ENCODE measurements at places on chromosomes 2 and 18.

GRCh38 chr2:171522788-171523087 lies 464 bp downstream of the CYBRD1 start:
- peak; percentile 6 for DNase-seq

DNA sequence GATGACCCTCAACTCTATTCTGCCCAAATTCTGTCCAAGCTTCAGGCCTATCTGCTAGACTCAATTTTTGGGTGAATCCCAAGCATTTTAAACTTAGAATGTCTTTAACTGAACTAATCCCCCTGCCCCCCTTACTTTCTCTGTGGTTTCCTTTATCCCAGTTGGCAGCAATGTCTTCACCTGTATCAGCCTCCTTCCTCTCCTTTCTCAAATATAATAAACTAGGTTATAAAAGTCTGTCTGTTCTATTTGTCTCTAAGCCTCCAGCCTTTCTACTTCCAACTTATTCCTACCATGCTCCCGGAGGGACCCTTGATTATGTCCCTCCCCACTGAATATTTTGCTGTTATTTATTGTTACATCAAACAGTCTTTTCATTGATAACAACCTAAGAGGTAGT lies 375.5 kb upstream of the TRIB2 start:
- no peak for DNase-seq

GRCh38 chr2:151344906-151345305 lies 12.5 kb upstream of the TNFAIP6 start:
- DNase-seq: no peak

DNA sequence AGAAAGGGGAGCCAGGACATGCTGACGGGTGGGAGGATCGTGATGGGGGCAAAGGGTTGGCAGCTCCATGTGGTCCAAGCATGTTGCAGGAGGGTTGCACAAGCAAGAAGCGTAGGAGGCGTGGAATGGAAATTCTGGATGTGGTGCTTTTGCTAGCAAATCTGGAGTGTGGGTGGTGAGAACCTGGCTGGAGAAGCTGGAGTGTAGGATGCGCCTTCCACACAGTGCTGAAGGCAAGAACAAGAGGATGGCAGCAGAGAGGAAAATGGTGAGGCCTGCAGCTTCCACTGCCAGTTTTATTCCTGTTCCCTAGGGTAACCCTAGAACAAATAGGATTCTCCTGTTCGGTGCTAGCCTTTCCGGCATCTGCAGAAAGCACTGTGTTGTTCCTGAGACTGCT lies 22.4 kb downstream of the CREG2 start:
- no peak for DNase-seq

DNA sequence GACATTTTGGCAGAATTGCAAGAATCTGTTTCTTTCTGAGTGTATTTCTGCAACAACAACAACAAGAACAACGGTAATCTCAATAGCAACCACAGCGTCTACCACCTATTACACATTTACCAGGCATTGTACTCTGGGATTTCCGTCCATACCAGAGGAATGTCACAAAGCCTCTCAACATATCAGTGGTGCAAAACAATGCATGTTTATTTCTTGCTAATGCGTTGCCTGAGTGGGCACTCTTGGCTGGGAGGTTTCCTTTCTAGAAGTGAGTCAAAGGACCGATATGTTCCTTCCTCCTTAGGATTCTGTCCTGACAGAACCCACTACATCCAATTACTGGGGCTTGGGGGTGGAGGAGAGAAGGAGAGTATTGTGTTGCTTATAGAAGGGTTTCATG lies 585.6 kb downstream of the TSN start:
- no peak for DNase-seq

- no peak for DNase-seq
Observed at GRCh38 chr2:153864022-153864421, 7.7 kb upstream of the GALNT13 start.

GRCh38 chr2:217393585-217394032 lies 533.7 kb upstream of the TNP1 start:
- DNase-seq: no peak

- peak; percentile 57 for DNase-seq
Observed at GRCh38 chr2:9753665-9754531, 89.4 kb upstream of the TAF1B start.

DNA sequence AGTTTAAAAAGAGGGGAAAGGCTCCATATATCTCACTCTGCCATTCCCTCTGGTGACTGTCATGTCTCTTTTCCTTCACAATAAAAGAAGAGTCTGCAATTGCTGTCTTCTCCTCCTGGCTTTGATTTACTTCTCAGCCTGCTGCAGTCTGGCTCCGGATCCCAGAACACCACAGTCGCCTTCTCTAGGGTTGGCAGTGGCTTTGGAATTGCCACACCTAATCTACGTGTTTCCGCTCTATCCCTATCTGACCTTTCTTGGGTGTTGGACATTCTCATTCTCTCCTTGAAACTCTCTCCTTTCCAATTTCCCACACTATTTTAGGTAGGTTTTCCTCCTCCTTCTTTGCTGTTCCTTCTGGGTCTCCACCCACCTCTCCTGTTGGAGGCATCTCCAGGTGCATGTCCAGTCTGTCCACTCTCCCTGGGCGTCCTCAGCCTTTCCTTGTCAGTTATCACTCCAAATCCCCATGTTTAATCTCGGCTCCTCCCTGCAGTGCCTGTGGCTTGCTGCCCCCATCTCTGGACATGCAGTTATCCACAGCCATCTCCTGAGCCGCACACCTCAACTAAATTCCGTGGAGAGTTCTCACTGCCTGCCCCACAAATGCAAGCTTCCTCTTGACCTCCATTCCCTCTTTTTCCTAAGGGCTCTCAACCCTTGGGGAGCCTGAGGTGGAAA lies 112.8 kb downstream of the KCTD1 start:
- no peak for DNase-seq

DNA sequence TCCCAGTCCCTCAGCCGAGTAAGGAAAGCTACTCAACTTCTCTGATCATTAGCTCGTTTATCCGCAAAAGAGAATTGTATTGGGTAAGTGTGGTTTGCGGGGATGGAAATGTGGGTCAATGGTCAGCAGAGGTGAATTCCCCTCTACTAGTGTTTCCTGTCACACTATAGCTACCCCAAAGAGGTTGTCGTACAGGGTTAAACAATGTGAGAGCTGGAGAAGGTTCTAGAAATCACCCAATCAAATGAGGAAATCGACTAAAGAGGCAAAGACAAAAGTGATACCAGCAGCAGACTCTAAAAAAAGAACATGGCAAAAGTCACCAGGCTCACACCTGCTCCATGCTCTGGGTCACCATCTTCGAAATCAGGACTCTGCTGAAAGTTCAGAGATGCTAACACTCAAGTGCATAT lies 144.7 kb upstream of the ITGA4 start:
- DNase-seq: no peak

GRCh38 chr2:157433394-157433793 lies 10.5 kb downstream of the CYTIP start:
- DNase-seq: no peak

DNA sequence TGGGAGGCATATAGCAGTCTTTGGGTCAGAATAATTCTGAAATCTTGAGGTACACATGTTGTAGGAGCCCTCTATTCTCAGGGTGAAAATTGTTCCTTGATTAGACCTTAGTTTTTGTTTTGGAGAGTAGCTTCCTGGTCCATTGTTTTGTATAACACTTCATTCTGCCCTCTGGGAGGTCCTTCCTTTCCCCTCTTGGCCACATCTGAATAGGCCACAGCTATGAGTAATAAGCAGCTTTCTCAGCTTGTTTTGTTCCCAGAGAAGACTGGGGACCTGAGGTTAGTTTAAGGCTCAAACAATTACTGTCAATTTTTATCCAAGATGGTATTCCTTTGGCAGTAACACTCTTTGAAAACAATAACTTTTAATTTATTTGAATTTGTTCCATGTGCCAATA lies 72.6 kb upstream of the NOL4 start:
- DNase-seq: no peak

DNA sequence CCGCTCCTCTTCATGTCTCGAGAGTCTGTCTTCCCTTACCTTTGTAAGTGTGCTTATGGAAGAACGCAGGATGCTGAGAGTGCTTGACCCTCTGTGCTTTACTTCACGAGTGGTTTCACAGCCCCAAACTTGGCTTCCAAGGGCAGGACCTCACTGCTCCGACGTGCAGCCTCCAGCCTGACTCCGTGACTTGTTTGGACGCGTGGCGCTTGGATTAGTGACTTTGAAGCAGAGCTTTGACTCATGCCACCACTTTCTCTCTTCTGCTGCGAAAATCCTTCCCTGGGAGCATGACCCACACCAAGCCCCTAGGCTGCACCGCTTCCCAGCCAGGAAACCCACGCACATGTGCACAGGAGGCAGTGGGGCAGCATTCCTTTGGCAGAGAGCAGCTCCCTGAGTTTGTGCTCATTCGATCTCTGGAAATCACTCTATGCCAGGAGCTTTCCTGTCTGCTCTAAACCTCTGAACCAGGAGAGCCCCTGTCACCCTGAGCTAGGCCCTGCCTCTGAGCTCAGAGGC lies 207.8 kb upstream of the HS6ST1 start:
- DNase-seq: no peak

DNA sequence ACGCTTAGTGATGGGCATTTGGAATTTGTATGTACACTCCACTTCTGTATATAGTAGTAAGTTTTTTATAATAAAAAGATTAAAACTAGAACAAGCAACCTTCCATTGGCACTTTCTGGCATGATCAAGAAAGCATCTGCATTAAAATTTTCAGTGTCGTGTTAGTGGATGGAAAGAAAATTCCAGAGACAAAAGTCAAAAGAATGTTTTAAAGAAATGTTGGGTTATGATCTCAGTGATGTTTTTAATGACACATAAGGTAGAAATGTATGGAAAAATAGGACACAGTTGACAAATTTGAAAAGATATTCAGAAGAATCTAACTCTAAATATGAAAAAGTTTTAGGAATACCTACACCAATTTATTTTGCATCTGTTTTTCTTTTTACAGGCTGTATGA lies 126.1 kb upstream of the FAM117B start:
- no peak for DNase-seq

DNA sequence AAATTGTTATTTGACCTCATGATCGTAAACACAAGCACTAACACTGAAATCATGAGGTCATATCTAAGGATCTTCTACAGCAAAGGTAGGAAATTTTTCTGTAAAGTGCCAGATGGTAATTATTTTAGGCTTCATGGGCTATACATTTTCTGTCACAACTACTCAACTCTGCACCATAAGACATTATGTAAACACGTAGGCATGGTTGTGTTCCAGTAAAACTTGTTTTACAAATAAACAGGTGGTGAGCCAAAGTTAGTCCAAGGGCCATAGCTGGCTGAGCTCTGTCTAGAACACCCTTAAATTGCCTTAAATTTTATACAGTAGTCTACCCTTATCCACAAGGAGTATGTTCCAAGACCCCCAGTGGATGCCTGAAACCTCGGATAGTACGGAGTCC lies 147.3 kb upstream of the CYP1B1 start:
- DNase-seq: no peak

GRCh38 chr18:48340560-48340959 lies 68.6 kb downstream of the ZBTB7C start:
- no peak for DNase-seq

GRCh38 chr2:136195226-136195625 lies 77.3 kb upstream of the CXCR4 start:
- DNase-seq: no peak

GRCh38 chr2:30371772-30372373 lies 75.2 kb upstream of the LCLAT1 start:
- no peak for DNase-seq

DNA sequence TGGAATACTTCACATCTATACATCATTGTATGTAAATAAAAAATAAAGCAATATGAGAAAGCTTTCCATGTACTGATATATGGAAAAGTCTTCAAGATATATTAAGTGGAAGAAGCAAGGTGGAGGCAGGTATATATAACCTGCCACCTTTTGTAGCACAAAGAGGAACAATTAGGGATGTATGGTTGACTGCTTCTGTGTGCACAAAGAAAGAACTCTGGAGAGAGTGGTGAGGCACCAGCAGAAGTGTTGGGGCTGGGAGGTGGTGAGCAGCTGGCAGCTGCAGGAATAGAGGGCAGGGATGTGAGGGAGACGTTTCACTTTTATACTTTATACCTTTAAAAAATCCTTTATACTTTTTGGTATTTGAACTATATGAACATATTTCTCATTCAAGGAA lies 26.1 kb downstream of the KIF5C start:
- DNase-seq: no peak

- no peak for DNase-seq
Observed at GRCh38 chr18:48186131-48186766, 222.9 kb downstream of the ZBTB7C start.

DNA sequence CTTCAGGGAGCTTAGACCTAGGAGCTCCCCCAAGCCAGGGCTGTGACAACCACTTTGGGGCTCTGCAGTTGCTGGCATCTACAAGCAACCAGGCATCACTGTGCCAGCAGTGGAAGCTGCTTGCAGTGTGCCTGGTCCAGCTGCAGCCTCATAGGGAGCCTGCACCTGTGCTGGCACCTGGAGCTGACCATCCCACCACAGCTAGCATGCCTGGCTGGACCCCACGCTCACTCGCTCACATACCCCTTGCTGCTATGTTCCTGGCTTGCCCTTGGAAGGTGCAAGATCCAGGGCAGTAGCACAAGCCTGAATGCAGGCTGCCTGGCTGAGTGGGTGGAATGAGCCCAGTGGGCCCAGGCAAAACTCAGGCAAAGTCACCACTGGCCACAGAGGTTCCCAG lies 82.5 kb downstream of the ZNF804A start:
- no peak for DNase-seq

DNA sequence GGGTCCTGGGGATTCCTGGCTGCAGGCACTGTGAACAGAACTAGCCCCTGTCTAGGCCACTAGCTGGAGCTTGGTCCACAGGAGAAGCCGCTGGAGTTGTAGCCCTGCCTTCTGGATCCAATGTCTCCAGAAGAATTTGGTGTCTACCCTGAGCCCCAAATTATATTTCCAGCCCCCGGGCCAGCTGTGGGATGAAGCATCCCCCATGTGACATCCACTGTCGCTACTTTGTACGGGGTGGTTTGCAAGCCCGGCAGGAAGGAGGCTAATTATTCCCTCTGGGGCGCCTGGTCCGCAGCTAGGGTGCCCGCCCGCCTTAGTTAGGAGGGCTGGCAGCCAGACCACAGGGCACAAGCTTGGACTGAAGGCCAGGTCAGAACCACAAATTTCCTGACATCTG lies 106.5 kb downstream of the SMAD7 start:
- DNase-seq: no peak

DNA sequence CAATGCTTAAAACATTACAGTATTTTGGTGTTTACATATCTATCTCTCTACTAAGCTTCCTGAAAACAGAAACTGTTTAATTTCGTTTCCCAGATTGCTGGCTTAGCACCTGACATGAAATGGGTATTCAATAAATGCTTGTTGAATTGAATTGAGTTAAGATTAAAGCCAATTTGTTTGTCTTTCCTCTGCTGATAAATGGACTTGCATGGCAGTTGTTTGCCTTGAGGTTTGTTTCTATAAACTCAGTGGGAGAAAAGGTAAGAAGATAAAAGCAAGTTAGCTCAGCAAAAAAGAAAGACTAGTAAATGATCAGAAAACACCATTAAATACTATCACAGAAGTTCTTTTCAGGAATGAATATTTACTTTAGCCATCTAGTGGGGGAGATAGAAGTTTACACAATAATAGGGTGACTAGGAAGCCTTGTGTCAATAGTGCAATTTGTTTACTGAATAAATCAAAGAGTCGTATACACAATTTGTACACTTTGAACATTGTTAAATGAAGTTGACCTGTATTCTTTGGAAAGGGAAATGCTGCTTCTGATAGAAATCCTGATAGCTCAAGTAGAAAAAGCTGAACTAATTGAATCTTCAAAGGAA lies 754.5 kb upstream of the FAM98A start:
- no peak for DNase-seq

- no peak for DNase-seq
Observed at GRCh38 chr18:36829362-36830157, 633 bp downstream of the KIAA1328 start.

Measured in activated T-cell treated with anti-CD3 and anti-CD28 coated beads for 48 hours (primary cell).